ENCODE measurements at places on chromosomes 1 and 21.

- no peak for DNase-seq
Measured at GRCh38 chr1:53439337-53440207, 19.6 kb upstream of the DMRTB1 start.

DNA sequence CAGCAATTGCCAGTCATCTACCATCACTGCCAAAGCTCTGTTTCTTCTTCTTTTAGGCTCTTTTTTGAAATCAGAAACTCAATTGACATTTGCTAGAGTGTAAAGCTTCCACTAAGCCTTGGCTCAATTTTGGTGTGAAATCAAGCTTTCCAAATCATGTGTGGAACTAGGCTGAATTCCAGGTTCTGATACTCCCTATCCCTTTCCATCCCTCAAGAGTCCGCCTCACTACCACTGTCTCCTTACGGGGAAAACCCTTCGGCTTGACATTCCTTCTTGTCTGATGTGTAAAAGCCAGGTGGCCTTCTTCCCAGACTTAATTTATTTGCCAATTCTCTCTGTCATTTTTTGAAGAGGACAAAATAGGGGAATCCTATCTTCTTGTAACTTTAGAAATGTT lies 47.2 kb upstream of the PRMT6 start:
- no peak for DNase-seq

GRCh38 chr1:30169269-30169668 lies 554.1 kb downstream of the MATN1 start:
- no peak for DNase-seq

- DNase-seq = no peak
Measured at GRCh38 chr21:38228115-38228514, 28.7 kb upstream of the KCNJ15 start.

DNA sequence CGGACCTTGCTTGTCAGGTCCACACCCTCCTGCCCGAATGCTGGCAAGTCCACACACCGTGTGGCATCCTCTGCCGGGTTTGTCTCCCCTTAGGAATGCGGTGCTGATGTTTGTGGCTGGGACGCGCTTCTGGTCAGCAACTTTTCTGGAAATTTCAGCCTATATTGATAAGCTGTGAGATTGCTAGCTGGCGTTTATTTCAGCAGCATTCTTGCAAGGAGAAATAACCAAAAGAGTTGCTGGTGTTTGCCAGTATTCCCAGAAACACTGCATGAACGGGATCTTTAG lies 601 bp downstream of the CEPT1 start:
- DNase-seq = no peak

- DNase-seq = no peak
Measured at GRCh38 chr1:98387701-98388100, 273.8 kb upstream of the SNX7 start.
